Thoracic aorta (tissue), 2 donors: ENCODE measurements at places on chromosomes 4 and X.

GRCh38 chr4:157075811-157076577 is at the start of gene GLRB:
GLRB (plus strand) TSS chr4:157076150; CDS start chr4:157078025, 1,875 bp downstream.
- DNase-seq = no peak

- no peak for DNase-seq
These were observed 18.3 kb downstream of the AMER1 start for GRCh38 chrX:64186974-64187761.

- no peak for DNase-seq
These were observed 92.2 kb upstream of the SLIT2 start for GRCh38 chr4:20159516-20159915.

DNA sequence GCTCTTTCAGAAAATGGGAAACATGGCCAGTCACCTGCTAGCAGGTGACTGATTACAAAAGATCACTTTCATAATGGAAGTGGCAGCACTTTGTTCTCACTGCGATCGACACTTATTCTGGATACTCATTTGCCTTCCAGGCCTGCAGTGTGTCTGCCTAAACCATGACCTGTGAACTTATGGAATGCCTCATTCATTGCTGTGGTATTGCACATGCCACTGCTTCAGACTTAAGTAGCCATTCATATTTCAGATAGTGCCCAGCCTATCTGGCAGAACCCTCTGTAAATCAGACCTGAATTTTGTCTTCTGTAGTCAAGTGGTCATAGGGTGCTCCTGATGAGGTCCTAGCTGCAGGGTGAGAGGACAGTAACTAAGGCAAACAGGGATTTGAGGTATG is 23.3 kb upstream of the MGST2 start:
- DNase-seq = no peak

DNA sequence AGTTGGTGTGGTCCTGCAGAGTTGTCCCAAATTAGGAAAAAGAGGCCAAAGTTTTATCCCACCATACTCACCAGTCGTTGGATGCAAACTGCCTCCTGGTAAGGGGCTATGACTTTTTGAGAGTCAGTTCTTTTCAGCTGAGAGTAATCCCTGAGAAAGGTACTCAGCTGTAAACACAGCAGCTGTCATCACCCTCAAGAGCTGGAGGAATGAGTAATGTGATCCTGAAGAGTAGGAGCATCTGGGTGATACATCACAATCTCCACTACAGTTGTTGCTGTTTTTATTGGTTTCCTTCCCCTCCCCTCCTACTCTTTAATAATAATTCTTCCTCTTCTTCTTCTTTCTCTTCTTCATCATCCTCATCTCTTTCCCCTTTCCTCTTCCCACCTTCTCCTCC is 5.7 kb downstream of the MAGEE1 start:
- no peak for DNase-seq

DNA sequence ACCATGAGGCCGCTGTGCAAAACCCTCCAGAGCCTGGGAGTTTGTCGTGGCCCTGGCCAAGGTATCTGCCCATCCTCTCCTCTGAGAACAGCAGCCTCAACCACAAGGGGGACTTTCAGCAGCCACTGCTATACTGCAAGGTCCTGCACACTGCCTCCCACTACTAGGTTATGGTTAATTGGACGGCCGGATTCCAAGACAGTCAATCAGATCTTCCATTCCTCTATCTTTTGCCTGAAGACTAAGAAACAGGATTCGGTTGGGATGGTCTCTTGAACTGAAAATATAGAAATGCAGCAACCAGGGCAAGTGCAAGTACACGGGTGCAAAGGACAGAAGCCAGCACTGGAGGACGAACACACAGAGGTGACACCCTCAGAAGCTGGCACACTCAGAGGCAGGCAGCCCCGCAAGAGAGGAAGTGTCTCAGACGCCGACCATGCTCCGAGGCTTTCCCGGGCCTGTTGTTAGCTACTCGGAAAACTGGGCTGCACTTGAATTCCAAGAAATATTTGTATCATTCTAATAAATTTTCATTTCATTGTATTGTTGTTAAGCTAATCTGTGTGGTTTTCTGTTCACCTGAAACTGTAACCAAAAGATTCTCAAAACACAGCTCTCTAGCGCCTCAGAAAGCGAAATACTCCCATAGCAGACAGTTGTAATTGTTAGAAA is 63.3 kb downstream of the AFAP1 start:
- DNase-seq = no peak
